Activated T-helper 2 cell treated with anti-CD3 and anti-CD28 coated beads, Interferon-gamma antibody, Interleukin-2, Interleukin-4, amounts not matched to agents 10 μg/mL and 5 μg/mL and 100 μg/mL, durations not matched to agents 14 hours and 24 hours and 36 hours (primary cell): ENCODE measurements at places on chromosomes 1 and 21. TPM values are rescaled to one million over a fixed set of nuclear protein-coding genes. Genes with fewer than 3 reads are reported as not detected.

DNA sequence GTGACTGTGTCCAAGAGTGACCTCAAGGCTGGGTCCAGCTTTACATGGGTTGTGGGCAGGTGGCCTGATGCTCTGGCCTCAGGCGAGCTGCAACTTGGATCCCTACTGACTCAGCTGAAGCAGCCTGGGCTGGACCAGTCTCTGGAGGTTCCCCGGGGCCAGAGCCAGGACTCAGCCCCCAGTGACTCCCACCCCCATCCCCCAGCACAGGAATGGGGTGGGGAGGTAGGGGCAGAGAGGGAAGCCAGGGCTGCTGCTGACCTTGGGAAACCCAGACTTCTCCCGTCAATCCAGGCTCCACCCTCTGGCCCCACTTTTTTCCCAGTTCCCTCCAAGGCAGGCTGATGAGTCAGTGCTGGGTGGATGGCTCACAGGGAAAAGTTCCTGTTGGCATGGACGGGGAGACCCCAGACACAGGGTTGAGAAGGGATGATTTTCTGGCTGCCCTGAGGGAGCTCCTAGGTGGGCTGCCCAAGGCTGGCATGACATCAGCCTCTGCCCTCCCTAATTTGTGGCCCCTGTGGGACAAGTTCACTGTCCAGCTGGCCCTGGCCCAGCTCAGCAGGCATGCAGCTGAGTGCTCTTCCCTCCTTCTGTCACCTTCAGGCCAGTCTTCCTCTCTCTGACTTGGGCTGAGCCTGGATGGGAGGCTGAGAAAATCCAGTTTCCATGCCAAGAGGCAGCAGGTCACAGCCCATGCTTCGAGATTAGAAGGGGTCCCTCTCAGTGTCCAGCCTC is 2.2 kb downstream of the ZC3H12A start:
- H3K36me3 ChIP-seq = peaks cover 64% of the 10 kb centered on the region
- H3K27me3 ChIP-seq = no peaks in the 10 kb centered on the region
- H3K27ac ChIP-seq = peak overlapping the region; percentile 98
- DNase-seq = no peak
- H3K4me1 ChIP-seq = peaks cover 47% of the 10 kb centered on the region
- peak overlapping the region; percentile 96 for H3K4me3 ChIP-seq

The JAM2 gene
- total RNA-seq = 0.28 and 0.64 TPM in 2 replicates

The AGT gene
- not detected in 2 replicates for total RNA-seq

- H3K4me1 ChIP-seq = no peaks in the 10 kb centered on the region
- H3K27ac ChIP-seq = no peak overlapping the region
- no peaks in the 10 kb centered on the region for H3K36me3 ChIP-seq
- no peak overlapping the region for H3K4me3 ChIP-seq
- no peaks in the 10 kb centered on the region for H3K27me3 ChIP-seq
Measured at GRCh38 chr1:164226977-164227376, 332.0 kb upstream of the PBX1 start.

- H3K27me3 ChIP-seq = no peaks in the 10 kb centered on the region
- no peak overlapping the region for H3K27ac ChIP-seq
- H3K36me3 ChIP-seq = no peaks in the 10 kb centered on the region
- H3K4me3 ChIP-seq = no peak overlapping the region
- H3K4me1 ChIP-seq = no peaks in the 10 kb centered on the region
Measured at GRCh38 chr1:185934476-185935189, 200.4 kb downstream of the HMCN1 start.

DNA sequence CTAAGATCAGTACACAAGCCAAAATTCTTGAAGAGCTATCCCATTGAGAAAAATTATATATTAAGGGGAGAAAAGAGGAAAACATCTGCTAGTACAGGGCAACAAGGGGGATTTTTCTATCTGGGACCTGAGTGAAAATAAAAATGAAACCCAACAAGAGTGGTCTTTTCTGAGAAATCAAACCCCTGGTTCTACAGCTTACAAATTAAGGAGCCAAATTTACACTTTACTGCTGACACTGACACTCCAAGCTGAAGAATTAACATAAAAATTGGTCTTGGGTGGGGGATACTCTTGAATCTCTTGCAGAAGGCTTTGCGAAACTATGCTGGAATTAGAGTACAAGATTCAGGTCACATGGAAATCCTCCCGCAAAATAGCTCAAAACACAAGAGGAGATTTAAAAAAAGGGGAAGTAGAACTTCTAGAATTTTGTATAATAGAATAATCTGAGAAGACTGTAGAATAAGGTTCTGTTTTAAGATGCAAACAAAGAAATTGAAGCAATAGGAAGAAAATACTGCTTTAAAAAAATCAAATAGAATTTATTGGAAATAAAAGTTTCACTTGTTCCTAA is 32.1 kb upstream of the HSPA13 start:
- no peak overlapping the region for H3K4me3 ChIP-seq
- peaks cover 4% of the 10 kb centered on the region for H3K27me3 ChIP-seq
- no peaks in the 10 kb centered on the region for H3K36me3 ChIP-seq

- peaks cover 20% of the 10 kb centered on the region for H3K4me1 ChIP-seq
- H3K27me3 ChIP-seq = no peaks in the 10 kb centered on the region
- peaks cover 45% of the 10 kb centered on the region for H3K36me3 ChIP-seq
- no peak for DNase-seq
Measured at GRCh38 chr1:15424146-15424667, 14.0 kb upstream of the CTRC start.

GRCh38 chr1:175708787-175709186 is 34.6 kb downstream of the TNR start:
- DNase-seq = no peak
- H3K27me3 ChIP-seq = peaks cover 8% of the 10 kb centered on the region
- no peaks in the 10 kb centered on the region for H3K36me3 ChIP-seq
- H3K4me3 ChIP-seq = no peak overlapping the region
- H3K4me1 ChIP-seq = no peaks in the 10 kb centered on the region
- H3K27ac ChIP-seq = no peak overlapping the region

- H3K4me3 ChIP-seq = no peak overlapping the region
- DNase-seq = no peak
- H3K4me1 ChIP-seq = peaks cover 15% of the 10 kb centered on the region
- no peak overlapping the region for H3K27ac ChIP-seq
Measured at GRCh38 chr1:165895451-165895871, 68.0 kb downstream of the UCK2 start.

- no peak overlapping the region for H3K27ac ChIP-seq
- H3K4me3 ChIP-seq = no peak overlapping the region
- no peaks in the 10 kb centered on the region for H3K27me3 ChIP-seq
- DNase-seq = no peak
Measured at GRCh38 chr1:196466166-196466565, 142.1 kb downstream of the KCNT2 start.

DNA sequence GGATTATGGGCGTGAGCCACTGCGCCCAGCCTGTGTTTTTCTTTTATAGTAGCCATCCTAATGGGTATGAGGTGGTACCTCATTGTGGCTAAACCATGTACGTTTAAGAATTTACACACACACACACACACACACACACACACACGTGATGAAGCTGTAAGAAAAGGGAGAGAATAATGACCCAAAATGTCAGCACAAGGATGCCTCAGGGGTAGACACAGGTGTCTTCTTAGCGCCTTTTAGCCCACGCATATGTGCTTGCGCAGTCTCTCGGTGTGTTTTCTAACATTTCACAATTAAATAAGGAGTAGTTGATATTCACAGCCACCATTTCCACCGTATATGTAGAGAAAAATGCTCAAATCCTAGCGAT is 782 bp upstream of the PFKL start:
- H3K27me3 ChIP-seq = no peaks in the 10 kb centered on the region
- H3K4me1 ChIP-seq = peaks cover 28% of the 10 kb centered on the region
- DNase-seq = no peak

DNA sequence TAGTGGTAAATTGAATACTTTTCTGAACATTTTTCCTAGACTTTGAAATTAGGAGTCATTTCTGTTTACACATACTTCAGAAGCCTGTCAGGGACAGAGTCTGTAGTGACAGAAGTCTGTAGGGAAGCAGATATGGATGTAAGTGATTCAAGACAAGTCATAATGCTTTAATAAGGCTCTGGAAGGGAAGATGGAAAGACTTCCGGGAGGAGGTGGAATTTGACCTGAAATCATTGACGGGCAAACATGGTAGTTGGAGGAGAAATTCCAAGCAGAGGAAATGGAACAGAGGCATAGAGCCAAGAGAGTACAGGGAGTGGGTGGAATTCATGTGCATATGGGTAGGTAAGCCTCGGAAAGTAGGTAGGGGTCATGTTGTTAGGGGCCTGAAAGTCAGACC is 22.5 kb downstream of the CAMTA1 start:
- H3K27ac ChIP-seq = no peak overlapping the region
- H3K4me1 ChIP-seq = peaks cover 16% of the 10 kb centered on the region
- H3K36me3 ChIP-seq = no peaks in the 10 kb centered on the region

GRCh38 chr1:177305040-177306018 is 134.6 kb downstream of the BRINP2 start:
- no peaks in the 10 kb centered on the region for H3K4me1 ChIP-seq
- H3K36me3 ChIP-seq = no peaks in the 10 kb centered on the region
- H3K27me3 ChIP-seq = no peaks in the 10 kb centered on the region
- no peak overlapping the region for H3K27ac ChIP-seq
